ENCODE measurements at places on chromosomes 5 and 9.

GRCh38 chr9:78006734-78007133 is 24.9 kb downstream of the GNAQ start:
- no peak for DNase-seq

DNA sequence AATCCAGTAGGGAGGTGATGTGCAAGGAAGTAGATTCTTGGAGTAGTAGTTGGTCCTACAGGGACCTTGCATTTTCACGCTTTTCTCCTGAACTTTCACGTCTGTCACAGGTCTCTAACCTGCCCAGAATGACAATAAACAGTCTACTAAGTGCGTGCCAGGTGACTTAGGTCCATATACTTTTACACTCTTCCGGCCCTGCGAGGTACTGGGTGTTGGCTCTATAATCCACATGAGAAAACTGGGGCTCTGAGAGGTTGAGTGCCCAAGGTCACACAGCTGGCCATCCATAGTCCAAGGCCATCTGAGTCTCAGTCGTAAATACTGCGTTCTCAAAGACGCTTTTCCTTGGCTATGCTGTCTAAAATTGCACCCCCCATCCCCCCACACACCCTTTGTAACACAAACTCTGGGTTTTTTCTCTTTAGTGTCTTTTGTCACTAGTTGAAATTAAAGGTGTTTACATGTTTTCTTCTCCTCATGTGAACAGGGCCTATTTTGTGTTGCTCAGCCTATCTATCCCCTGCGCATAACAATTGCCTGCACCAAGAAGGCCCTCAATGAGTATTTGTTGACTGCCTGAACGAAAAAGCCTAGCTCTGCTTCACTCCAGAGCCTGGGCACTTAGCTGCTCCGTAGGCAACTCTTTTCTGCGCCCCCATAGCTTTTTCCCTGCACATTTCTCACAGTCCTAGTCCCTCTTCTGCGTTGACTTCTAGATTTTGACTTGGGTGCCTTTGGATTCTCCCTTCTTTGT is 943 bp downstream of the SFXN1 start:
- no peak for DNase-seq

GRCh38 chr5:133202066-133202665 is 150.4 kb downstream of the HSPA4 start:
- DNase-seq, result no peak

- no peak for DNase-seq
These were observed 3.2 kb downstream of the CDKN2B start for GRCh38 chr9:22005702-22006606.

- no peak for DNase-seq
These were observed 2.2 kb downstream of the GRK6 start for GRCh38 chr5:177428574-177429217.

DNA sequence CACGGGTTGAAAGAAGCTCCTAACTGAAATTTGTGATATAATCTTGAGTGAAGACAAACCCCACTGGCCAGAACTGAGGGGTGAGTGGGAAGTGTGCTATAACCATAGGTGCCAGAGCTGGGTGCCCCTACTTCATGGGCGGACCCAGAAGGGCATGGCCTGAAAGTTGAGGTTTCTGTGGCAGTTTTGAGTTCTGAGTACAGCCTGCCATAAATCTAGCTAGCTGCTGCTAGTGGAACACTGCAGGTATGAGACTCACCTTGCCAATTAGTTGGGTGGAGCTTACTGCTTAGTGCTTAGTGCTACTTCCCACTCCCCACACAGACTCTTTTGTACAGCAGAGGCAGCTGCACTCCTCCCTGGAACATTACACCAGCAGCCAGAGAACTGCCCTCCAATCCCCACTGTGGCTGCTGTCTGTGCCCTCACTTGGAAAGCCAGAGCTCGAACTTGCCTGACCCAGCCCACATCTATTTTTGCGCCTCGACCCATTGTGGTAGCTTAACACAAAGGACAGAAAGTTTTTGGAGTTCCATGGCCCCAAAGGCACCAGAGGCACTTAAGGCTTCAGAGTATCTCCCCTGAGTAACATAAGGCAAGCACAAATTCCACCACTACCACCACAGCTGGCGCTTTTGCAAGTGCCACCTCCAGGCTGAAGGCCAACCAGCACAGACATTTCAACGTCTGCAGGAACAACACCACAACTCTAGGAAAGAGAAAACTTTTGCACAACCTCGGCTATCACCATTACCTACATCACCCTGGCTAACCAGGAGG is 27.1 kb upstream of the PTGER4 start:
- DNase-seq, result no peak

DNA sequence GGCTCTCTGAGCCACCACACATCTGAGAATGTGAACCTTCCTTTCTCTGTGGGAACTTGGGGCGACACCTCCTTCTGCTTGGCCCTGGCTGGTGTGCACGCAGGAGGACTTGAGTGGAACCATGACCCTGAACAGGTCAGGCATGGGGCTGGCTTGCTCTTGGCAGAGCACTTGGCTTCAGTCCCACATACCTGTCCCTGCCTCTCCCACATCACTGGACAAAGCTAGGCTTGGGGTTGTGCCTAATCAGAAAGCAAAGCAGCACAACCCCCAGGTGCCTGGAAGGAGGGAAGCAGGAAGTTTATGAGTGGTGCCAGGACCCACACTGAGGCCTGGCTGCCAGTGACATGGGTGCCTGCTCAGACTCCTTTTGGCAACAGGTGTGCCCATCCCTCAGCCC is 13.2 kb downstream of the GADD45G start:
- DNase-seq, result no peak

DNA sequence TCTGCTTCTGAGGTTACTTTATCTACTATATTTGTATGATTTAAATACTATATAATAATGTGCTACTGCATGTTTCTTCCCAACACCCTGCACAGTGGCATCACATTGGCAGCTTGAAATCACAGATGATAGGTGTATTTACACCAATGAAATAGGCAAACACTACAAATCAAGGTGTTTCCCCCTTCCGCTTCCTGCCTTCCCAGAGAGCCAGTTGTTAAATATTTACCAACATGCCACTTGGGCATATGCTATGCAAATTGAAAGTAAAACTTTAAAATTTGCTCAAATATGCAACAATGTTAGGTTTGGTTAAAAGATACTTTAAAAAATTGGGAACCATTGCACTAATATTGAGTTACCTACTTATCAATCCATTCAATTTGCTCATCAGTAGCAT is 58.2 kb upstream of the SMARCA2 start:
- no peak for DNase-seq

GRCh38 chr9:120756531-120756930 is 36.7 kb downstream of the FBXW2 start:
- DNase-seq, result no peak

- no peak for DNase-seq
These were observed 24.9 kb downstream of the ARHGEF37 start for GRCh38 chr5:149605998-149606724.

DNA sequence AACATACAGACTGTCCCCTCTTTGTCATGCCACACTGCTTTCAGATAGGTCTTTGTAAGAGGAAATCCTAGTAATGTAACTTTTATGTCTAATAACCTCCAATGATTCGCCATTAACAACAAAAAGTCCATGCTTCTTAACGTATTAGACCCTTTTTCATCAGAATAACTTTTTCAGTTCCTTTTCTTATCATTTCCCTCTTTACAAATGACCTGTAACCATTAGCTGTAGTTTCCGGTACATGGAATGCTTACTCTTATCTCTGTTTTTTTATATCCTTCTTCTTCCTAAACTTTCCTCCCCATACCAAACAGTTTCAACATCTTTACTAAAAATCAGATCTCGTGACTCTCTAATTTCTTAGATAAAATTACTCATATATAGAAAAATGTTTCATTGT is 268.9 kb upstream of the TYRP1 start:
- DNase-seq, result no peak

DNA sequence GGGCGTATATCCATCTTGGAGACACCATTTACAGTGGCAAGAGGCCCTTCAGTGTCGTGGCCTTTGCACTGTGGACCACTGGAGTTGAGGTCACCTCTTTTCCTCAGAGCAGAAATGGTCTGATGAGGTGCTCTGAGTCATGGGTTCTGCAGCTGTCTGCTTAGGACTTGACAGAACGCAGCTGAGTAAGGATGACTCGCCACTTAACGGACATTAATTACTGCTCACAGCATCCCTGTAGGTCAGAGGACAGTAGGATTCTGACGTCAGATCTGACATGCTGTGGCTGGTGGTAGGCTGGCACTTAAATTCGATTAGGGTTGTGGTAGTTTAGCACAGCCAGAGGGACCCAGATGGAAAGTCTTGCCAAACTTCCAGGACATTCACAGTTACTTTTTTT is 479.4 kb downstream of the DMAC1 start:
- no peak for DNase-seq

- no peak for DNase-seq
These were observed 7.2 kb downstream of the SLC2A6 start for GRCh38 chr9:133471551-133472276.

- DNase-seq, result no peak
These were observed 1865.4 kb downstream of the MAT2B start for GRCh38 chr5:165370794-165371193.

DNA sequence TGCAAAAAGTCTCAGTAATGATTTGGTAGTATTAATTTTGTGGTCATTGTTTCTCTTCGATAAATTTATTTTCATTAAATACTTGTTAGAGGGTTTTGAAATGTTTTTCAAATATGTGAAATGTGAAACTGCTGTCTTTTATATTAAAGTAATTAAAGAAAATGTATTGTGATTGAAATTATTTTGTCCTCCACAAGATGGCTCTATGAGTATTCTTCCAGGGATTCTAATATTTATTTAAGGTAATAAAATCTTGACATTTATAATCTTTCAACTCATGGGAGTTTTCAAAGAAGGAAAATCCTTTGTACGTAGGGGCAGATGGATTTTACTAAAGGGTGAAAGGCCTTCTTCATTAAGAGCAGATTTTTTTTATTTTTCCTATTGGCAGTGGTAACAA is 19.3 kb downstream of the ISOC1 start:
- no peak for DNase-seq

DNA sequence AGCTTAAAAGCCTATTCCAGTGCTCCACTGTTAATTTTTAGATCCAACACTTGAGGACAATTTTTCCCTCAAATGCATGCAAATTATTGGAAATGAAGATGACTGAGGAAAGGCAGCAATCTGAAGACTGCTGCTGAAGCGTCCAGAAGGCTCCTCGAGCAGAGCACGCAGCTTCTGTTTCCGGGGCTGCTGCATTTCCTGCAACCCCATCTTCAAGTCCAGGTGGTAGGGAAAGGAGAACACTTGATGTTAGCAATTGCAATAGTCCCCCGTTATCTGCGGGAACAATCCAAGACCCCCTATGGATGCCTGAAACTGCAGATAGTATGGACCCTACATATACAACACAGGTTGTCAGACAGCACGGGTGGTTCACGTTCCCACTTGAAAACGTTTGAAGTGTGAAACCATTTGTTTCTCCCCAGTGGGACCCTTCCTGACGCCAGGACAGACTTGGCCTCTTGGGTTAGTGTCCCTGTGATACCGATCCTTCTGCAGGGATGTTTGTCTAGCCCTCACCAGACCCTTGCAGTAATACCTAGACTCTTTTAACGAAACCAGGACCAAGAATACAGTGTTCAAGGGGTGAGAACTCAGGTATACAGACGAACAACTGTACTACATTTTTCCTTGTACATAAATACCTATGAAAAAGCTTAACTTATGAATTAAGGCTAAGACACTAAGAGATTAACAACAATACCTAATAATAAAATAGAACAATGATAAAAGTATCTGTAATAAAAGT is 152.3 kb downstream of the HSD17B3 start:
- no peak for DNase-seq

- no peak for DNase-seq
These were observed 54.1 kb downstream of the TRIM32 start for GRCh38 chr9:116741086-116741740.

- DNase-seq, result no peak
These were observed 8.9 kb upstream of the BNC2 start for GRCh38 chr9:16879416-16879815.

GRCh38 chr9:34151398-34151797 is 24.9 kb upstream of the DCAF12 start:
- DNase-seq, result no peak

- DNase-seq, result no peak
These were observed 44.3 kb downstream of the SH3RF2 start for GRCh38 chr5:145980718-145981117.

DNA sequence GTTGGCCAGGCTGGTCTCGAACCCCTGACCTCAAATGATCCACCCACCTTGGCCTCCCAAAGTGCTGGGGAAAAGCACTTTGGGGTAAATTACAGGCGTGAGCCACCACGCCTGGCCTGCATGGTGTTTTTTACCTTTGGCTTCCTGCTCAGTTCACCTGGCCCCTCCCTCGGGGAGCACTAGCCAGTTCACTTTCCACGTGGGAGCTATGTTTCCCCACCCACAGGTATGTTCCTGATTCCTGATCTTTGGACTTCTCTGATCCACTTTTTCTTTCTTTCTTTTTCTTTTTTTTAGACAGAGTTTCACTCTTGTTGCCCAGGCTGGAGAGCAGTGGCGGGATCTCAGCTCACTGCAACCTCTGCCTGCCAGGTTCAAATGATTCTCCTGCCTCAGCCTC is 15.8 kb downstream of the DAB2IP start:
- no peak for DNase-seq

GRCh38 chr5:58680503-58680902 is 97.6 kb downstream of the RAB3C start:
- DNase-seq, result no peak

- DNase-seq, result no peak
These were observed 464 bp upstream of the FAM151B start for GRCh38 chr5:80487444-80487828.

- DNase-seq, result no peak
These were observed 20.7 kb downstream of the SPRY4 start for GRCh38 chr5:142304013-142304701.

GRCh38 chr5:28390341-28390740 is 1352.0 kb upstream of the CDH9 start:
- DNase-seq, result no peak

- no peak for DNase-seq
These were observed 458.9 kb upstream of the C9orf72 start for GRCh38 chr9:28032268-28032590.

- DNase-seq, result no peak
These were observed 67.8 kb downstream of the ZNF354C start for GRCh38 chr5:179128041-179128365.

GRCh38 chr9:123401879-123402513 is 46.0 kb downstream of the CRB2 start:
- no peak for DNase-seq

GRCh38 chr5:139584137-139584536 is 23.0 kb downstream of the UBE2D2 start:
- no peak for DNase-seq

- no peak for DNase-seq
These were observed 13.9 kb downstream of the IFNA1 start for GRCh38 chr9:21454149-21454548.

GRCh38 chr5:33439905-33440481 is 772 bp upstream of the TARS1 start:
- no peak for DNase-seq

DNA sequence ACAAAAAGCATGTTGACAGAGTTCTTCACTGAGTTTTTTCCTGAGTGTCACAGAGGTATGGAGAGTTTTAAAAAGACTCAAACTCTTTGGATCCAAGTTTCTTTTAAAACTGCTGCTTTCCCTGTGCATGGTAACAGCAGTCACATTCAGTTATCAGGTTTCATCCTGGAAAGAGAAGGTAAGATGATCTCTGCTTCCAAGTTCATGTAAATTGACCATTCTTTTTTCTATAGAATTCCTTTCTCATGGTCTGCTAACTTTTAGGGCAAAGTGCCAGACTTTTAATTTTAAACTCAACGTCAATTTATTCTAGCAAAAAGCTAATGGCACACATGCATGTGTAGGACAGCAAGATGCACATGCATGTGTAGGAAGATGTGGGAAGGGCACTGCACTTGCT is 52.5 kb upstream of the PRLR start:
- no peak for DNase-seq
